ENCODE measurements at places on chromosomes 4 and X.

DNA sequence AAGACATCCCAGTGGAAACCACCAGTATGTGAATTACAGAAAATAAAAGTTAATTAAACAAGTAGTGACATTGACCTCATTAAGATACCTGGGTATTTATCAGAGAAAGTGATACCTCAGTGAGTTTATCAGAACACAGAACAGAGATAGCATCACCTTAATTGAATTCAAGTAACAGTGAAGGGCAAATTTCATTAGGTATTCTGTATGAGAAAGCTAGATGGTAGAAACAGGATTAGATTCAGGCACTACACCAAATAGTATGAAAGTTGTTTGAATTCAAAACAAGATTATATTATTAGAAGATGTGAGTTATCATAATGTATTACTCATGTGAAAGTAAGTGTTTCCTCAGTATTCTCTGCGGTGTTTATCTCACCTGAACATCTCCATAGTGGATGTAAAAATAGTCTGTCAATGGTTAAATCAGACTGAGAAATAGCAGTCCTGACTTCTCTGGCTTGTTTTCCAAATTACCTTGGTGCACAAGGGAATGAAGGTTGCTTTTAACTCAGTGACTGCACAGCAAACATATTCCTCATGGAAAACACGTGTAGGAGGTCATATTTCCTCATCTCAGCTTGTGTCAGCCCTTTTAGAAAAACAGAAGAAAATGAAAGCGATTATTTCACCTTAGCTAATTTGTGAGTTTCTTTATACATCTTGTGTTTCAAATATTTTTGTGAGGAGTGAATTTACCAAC, 79.9 kb upstream of the PCDH18 start:
- DNase-seq: no peak

- DNase-seq: no peak
Observed at GRCh38 chr4:84837751-84838150, 128.7 kb downstream of the WDFY3 start.

DNA sequence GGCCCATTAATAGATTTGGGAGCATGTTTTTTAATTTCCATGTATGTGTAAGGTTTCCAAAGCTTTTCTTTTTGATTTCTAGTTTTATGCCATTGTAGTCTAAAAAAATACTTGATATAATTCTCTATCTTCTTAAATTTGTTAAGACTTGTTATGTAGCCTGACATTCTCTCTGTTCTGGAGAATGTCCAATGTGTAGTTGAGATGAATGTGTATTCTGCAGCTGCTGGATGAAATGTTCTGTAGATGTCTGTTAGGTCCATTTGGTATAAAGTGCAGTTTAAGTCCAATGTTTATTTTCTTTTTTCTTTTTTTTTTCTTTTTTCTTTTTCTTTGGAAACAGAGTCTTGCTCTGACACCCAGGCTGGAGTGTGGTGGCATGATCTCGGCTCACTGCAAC, 378.5 kb upstream of the MAD2L1 start:
- no peak for DNase-seq

DNA sequence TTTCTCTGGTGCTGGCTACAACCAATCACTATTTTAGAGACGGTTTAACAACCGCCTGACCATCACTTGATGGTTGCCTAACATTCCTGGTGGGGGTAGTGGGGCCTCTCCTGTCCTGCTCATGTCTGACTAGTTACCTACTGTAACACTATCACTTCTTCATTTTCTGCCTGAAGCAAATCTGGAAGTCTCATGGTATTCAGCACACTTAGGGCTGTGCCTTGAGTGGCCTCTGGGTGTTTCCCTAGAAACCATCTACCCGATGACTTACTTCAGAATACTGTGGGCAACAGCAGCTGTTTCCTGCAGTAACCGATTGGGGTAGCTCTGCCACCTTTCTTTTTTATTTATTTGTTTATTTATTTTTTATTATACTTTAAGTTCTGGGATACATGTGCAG, 880.1 kb upstream of the INTU start:
- no peak for DNase-seq

- no peak for DNase-seq
Observed at GRCh38 chr4:164442180-164442579, 311.8 kb upstream of the SMIM31 start.

DNA sequence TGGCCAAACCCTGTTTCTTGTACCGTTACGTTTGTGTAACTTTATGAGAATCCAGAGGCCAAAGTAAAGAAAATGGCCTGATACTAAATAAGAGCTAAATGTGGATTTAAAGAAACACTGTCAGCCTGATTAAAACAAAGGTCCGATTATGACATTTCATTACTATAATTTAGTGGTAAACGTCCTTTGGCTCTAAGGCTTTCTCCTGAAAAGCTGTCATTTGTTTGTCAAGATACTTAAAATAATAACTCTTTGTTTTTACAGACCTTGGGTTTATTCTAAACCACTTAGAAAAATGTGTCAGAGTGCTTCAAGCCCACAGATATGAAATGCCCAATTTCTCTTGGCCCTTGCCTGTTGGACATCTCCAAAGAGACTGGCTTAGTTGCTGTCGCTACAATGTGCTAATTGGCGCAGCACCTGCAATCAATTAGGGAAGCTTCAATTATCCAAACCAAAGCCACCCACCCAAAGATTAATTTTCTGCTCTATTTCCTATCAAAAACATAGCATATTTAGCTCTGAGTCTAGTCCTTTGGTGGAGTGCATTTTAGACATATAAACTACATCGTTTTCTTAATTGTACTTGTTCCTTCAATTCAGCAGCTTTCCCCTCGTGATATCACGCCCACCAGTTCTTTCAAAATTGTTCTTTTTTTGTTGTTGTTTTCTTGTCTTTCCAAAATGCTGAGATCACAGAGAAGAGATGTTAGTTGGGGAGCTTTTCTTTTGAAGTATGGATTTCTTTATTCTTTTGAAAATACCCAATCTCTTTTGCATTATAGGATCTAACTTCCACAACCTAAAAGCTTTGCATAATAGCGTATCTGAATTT, 13.6 kb downstream of the SMIM20 start:
- DNase-seq: no peak

DNA sequence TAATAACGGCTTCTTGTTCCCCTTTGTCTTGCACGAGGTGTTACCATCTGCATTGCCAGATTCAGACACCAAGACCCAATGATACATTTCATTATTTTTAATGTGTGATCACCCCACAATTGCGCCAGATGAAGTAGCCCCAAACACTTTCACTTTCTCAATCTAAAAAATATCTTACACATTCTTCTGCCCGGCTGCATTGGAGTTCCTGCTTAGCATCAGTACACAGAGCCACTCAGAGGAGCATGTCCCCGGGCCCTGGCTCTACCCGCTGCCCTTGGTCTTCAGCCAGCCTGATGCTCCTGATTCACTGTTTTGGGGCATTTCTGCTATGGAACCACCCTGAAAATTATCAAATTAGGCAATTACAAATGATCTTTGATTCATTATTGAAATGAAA, 66.0 kb upstream of the TENM3 start:
- no peak for DNase-seq

GRCh38 chr4:42676066-42676951, 19.4 kb upstream of the ATP8A1 start:
- DNase-seq: no peak

- DNase-seq: no peak
Observed at GRCh38 chr4:4506961-4507360, 34.9 kb downstream of the STX18 start.

GRCh38 chr4:163356104-163356503, 12.4 kb downstream of the NPY5R start:
- no peak for DNase-seq

- DNase-seq: peak; percentile 69
Observed at GRCh38 chr4:102687373-102687981, 73.3 kb downstream of the MANBA start.

- no peak for DNase-seq
Observed at GRCh38 chr4:89658701-89659024, 178.3 kb downstream of the SNCA start.

DNA sequence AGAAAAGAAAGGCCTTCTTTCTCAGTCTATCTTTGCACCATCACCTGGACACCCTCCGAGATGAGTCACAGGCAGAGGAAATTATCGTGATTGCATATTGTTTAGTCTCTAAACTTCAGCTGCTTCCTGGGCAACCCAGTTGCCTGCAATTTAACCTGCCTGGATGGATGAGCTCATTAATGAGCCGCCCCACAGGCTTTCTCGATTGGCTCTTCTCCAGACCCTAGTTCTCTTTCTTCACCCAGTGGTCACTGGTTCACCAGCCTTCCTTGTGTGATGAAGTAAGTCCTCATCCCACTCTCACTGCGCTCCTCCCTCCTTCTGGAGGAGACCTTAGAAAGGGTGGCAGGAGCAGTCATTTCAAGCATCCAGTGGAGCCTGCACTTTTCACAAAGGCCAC, 94.4 kb downstream of the SOWAHB start:
- no peak for DNase-seq

GRCh38 chrX:46837558-46838485, 979 bp downstream of the RP2 start:
- no peak for DNase-seq

DNA sequence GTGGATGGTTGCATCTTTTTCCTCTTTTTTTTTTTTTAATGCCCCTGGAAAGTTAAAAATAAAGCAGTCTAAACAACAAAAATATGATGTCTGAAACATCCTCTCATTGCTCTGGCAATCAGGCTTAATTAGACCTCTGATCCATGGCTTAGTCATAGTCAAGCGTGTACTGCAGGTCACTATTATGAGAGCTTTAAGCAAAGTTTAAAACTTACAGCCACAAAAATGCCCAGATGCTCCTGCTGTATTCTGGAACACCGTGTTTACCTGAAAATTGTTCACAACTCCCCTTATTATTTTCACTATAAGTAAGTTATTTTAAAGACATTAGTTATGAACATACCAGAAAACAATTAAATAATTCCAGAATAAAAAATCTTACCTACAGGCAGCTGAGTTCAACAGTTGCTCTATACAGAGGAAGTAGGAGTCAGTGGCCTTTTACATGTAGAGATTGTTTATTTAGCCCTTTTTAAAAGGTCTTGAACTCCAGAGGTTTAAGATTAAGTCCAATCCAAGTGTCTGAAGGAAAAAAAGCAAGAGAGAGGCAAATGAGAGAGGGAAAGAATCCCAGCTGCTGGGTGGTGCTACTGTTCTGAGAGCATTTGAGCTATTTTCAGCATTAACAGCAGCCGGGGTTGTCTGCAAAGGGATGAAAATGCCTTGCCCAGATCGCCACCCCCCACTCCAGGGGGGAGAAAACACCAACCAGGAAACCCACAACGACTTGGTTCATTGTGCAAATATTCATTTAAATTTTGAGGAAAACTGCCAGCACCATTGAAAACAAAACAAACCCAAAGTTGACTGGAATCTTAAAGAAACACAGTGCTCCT, 36.9 kb downstream of the SORBS2 start:
- no peak for DNase-seq

DNA sequence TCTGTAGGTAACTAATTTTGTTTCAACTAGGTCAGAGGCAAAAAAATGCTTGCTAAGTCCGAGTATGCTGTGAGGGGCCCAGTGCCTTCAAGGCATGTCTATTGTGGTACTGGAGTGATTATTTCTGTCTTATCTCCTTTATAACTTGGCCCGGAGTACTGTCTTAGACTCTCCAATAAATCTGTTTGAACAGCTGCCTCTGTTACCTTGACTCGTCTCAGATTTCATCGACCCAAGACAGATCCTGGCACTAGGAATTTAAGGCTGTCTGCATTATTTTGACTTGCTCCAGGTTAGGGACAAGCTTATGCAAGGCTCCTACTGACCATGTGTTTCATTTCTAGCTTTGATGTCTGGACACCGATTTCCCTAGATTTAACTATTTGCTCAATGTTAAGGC, 41.1 kb upstream of the NKAP start:
- no peak for DNase-seq

- no peak for DNase-seq
Observed at GRCh38 chrX:101977106-101977505, 45.3 kb upstream of the ZMAT1 start.

GRCh38 chr4:8342651-8343261, 73.2 kb downstream of the HTRA3 start:
- no peak for DNase-seq

DNA sequence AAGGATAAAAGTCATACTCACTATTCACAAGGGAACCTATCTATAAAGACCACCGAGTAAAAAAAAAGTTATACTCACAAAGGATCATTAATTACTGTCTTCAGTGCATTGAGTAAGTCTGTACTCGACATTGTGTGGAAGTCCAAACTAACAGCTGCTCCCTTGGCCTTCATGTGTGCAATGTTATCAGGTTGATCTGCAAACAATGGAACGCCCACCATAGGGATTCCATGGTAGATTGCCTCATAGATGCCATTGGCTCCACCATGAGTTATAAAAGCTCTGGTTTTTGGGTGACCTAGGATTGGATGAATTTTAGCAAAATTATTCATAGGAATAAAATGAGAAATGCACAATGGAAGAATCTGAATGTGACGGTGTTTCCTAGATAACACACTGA, 10.6 kb downstream of the UGT2B4 start:
- no peak for DNase-seq
